Right lung (tissue), 10 donors: ENCODE measurements at places on chromosomes 3 and 15.
A peak's percentile ranks its signal among the peaks of the same experiment; 100 is the strongest.

DNA sequence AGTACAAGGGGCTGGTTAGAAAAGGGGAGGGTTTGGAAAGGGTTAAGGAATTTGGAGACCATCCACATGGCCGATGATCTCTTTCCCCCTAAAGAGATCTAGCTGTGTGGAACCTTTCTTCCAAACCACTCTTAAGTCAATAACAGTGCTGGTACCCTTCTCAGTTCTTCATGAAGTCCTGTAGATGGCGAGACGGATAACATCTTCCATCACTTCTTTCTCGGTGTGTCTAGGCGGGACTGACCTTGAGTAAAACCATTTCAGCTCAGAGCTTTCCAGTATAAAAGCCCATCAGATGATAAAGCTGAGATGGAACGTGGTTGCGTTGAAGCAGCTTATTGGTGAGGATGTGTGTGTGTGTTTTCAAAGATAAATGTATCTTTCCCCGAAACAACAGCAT is 151.5 kb upstream of the BHLHE40 start:
- no peak for DNase-seq

DNA sequence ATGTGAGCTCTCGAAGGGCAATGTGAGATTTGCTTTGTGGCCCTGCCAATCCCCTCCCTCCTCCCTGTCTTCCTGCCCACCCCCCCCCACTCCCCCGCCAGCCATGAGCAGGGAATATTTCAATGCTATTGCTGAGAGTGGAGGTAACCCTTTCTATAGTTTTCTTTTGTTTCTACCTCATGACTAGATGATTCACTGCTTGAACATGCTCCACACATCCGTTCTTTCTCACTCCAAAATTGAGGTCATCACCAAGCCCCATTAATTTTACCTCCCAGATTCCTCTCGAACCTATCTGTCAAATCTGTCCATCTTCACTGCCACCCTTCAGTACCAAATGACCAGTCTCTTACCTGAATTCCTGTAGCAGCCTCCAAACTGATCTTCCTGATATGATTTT is 12.2 kb downstream of the ZNF774 start:
- DNase-seq = no peak

- DNase-seq = peak; percentile 61
These were observed 1.8 kb downstream of the IFT122 start for GRCh38 chr3:129441782-129442181.

GRCh38 chr3:126734106-126734723 is 30.2 kb downstream of the CHCHD6 start:
- DNase-seq = no peak

DNA sequence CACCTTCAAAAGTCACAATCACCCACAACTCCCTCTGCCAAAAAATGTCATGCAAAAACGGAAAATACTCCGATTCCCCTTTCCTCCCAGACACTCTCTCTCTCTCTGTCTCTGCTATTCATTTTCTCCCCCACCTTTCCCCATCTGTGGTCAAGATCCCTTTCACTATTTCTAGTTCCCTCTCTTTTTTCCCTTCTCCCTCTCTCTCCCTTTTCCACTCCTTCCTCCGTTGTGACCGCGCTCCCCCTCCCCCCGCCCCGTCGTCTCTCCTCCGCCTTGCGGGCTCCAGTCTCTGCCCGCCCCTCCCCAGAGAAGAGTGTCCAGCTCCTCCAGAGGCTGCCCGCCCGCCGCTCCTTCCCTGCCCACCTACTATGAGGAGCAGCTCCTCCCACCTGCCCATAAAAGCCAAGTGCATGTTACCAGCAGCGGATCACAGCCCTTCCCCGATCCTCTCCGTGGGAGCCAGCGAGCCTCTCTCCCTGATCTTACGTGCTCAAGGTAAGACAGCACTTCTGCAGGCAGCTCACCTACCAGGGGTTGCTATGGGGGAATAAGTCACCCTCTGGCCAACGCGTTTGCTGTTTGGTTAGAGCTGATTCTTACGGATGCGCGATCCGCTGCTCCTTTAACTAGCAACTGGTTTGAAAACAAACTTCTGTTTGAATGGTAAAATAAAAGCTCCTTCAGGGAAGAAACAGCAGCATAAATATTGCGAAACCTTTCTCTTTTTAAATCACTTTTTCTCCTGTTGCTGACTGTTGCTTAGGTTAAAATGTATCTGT is at the start of gene COL8A1:
Gene COL8A1 (plus strand): TSS at position 428 of the 782 bp plus-strand sequence. CDS start 152,089 bp downstream, outside the sequence.
- DNase-seq = no peak

DNA sequence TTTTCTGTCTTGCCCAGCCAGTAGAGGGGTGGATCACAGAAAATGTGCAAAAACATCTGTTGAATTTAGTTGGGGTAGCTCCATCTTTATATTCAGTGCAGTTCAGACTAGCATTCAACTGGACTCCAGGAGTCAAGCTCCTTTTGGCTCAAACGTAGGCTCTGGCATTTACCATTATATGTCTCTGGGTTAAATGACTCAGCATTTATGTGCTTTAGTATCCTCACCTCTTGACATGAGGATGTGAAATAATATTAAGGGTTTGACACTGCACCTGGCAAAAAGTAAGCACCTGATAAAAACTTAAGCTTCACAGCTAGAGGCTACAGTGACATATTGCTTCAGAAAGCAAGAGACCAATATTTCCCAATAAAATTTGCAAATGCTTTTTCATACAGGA is 14.8 kb downstream of the PRC1 start:
- DNase-seq = no peak

- no peak for DNase-seq
These were observed 690.1 kb upstream of the BCHE start for GRCh38 chr3:166527325-166527724.

DNA sequence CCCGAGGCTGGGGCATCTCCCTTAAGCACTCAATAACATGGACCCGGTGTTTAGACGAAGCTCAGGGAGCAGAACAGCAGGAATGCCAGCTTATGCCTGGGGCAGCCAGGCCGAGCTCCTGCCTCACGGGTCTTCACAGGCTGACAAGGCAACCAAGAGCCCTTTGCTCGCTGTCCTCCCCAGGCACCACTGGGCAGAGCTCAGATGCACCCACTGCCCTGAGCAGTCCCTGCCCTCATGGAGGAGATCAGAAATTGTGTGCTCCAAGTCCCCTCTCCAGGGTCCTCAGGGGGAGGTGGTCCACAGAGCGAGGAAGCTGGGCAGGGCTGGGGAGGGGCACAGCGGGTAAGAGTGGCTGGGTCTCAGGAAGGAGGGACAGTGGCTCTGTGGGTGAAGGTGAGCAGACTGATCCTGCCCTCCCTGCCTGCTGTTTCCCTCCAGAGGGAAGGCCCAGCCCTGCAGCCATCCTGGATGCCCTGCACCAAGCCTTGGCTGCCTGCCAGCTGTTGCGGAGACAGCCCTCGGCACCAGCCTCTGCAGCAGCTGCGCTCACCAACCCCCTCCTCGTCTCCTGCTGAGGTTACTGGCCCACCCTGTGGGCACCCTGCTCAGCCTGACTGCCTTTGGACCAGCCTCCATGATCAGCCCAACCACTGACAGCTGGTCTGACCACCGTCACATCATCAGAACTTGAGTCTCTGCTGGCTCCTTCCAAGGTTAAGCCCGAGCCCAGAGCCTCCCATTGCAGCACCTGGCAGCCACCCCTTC is 21.1 kb upstream of the GP9 start:
- DNase-seq = no peak

DNA sequence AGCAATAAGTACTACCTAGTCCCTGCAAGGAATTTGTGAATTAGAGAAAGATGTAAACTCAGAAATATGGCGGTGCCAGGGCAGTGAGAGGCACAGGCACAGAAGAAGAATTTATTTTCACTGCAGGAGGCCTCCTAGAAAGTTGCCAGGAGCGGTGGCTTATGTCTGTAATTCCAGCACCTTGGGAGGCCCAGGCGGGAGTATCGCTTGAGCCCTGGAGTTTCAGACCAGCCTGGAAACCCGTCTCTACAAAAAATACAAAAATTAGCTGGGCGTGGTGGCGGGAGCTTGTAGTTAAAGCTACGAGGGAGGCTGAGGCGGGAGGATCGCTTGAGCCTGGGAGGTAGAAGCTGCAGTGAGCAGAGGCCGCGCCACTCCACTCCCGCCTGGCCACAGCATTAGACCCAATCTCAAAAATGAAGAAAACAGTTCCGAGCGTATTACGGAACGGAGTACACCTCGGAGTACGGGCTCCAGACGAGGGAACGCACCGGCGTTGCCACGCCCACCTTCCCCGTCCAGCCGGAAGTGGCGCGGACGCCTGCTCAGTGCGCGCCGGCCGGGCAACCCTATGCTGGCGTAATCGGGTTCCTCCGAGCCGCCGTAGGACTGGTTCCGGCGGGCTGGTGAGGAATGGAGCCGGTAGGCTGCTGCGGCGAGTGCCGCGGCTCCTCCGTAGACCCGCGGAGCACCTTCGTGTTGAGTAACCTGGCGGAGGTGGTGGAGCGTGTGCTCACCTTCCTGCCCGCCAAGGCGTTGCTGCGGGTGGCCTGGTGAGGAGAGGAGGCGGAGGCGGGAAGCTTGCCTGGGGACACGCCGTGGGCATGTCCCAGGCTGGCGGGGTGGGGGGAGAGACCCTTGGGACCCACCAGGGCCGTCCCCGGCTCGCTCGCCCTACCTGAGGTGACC is at the start of gene FBXO22:
Gene FBXO22 (plus strand): TSS at position 548 of the 909 bp plus-strand sequence. CDS start 86 bp downstream, at position 634.
- peak; percentile 91 for DNase-seq

DNA sequence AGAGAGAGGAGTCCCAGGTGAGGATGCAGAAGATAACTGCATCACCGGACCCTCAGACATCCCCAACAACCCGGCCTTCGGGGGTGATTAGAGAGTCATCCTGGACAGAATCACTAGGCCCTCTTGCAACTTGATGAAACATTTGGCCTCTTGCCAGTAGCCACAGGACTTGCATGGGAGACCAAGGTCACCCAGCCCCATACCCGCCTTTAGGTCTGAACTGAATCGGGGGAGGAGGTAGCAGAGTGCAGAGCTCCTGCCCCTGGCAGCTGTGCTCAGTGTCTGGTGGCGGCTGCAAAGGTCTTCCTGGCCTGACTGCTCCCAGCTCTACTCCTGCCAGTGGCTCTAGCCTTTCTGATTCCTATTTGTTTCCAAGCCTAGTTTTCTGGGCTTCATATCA is 12.4 kb downstream of the PIF1 start:
- DNase-seq = no peak

- DNase-seq = no peak
These were observed 94.6 kb downstream of the ZPLD1 start for GRCh38 chr3:102529452-102529851.

GRCh38 chr3:43906849-43907507 is 216.2 kb downstream of the ABHD5 start:
- DNase-seq = no peak

DNA sequence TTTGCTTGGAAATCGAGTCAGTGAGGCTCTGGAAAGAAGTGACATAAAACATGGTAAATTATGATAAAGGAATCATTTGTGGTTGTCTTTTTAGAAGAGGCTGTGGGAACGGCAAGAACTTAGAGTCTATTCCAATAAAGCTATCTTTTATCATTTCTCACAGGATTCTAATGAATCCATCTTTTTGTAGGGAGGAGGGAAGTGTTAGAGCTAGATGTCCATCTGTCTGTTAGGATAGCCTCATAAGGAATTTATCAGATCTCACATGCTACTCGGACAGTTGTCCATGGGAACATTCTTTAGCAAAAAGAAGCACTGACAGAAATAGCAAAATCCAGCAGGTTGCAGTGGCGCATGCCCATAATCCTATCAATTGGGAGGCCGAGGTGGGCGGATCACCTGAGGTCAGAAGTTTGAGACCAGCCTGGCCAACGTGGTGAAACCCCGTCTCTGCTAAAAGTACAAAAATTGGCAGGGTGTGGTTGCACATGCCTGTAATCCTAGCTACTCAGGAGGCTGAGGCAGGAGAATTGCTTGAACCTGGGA is 37.0 kb downstream of the STARD9 start:
- no peak for DNase-seq

DNA sequence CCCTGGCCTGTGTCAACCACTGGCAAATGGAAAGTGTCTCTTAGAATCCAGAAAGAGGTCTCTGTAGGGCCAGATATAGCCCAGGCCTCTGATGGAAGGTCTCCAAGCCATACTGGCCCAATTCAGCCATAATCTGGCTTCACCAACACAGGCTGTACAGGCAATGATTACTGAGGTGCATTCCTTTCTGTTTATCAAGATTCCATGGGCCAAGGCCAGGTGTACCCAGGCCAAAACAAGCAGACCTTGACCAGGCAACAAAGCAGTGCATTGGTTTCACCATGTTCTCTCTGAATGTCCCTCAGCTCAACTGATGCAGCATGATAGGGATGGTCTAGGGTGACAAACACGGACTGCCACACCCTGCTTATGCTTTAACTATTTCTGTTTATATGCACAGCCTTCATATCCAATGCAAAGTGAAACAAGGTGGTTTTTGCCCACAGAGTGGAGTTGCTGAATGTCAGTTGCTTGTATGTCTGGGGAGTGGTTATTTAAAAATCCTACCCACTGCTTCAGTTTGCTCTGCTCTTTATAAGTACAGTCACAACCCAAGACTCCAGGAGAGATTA is 25.2 kb downstream of the CCNL1 start:
- DNase-seq = no peak

DNA sequence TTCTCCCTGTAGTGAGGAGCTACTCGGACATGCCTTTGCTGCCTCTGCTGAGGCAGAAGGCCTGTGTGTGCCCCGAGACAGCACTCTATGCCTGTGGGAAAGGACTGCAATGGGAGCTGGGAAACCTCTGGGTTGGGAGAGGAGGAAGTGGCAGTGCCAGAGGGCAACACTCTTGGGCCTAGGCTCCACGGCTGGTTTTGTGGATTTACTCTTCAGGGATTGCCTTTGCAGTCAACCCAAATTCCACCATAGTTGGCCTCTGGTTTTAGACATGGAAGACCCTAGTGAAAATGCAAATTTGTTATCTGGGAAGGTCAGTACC is 46.8 kb downstream of the ITGA11 start:
- DNase-seq = no peak

DNA sequence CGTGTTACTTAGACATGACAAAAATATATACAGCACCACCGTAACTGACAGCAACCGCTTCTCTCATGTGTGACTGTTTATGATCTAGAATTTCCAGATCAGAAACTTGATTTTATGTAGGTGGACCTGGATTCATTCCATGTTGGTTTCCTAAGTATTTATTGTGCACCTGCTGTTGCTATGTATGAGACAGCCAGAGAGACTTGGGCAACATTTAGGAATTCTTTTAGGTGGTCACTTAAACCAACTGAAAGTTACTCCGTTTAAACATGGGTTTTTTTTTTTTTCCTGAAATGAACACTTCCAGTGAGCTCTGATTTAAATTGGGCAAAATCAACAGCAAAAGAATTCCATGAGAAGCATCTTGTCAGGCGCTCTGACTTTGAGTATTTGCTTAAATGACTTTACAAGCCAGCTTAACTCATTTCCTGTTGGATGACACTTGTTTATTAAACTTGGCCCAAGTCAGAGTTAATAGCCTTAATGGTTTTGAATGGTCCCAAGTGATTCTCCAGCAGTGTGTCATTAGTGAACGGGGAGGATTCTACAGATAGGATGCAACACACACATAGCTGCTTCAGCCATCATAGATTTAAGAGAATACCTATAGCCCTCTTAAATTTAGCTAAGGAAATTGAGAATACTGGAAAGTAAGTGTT is 31.8 kb downstream of the MITF start:
- DNase-seq = no peak

DNA sequence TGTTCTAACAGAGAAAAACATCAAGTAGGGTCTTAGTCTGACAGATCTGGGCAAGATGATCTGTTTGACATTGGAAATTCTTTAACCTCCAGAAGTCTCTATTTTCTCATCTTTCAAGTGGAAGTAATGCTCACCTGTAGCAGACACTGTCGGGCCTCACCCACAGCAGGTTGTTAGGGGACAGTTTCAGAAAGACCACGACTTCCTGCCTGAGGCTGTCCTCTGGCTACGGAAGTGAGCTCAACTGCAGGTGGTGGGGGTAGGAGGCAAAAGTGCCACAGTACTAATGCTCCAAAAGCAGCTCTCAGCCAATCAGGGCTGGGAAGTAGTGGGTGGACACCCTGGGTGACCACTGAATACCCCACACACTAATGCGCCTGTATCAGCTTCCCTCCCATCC is 111.4 kb upstream of the TOPAZ1 start:
- no peak for DNase-seq
